ENCODE measurements at places on chromosomes 12 and 14.

DNA sequence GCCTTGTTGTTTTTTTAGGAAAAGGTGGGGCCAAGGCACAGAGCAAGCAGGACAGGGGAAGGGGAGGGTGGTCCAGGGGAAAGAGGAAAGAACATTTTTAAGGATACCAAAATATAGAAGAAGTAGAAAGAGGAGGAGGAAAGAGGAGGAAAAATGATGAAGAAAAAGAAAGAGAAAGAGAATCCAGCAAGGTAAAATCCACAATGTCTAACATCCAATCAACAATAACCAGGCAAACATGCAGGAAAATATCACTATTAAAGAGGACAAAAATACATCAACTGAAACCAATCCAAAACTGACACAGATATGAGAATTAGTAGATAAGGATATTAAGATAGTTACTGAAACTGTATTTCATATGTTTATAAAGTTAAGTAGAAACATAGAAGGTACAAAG is 7.0 kb upstream of the TMEM120B start:
- DNase-seq = no peak

- DNase-seq = no peak
Measured at GRCh38 chr12:2842948-2843347, 8.1 kb upstream of the NRIP2 start.

DNA sequence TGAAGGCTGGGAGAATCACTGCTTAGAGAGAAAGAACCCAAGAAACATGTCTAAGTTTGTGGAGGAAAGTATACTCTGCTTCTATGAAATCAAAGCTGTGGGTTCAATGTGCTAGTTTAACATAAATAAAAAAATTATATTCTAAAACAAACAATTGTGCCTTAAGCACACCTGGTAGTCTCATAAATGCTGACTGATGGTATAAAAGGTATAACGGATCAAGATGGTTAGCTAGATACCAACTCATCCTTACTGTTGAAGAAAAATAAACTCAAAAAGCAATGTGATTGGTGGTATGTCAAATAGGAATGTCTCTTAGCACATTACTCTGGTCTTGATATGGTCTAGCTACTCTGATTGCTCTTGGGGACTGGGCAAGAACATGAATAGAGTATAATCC is 117.8 kb downstream of the SLC41A2 start:
- DNase-seq = no peak

DNA sequence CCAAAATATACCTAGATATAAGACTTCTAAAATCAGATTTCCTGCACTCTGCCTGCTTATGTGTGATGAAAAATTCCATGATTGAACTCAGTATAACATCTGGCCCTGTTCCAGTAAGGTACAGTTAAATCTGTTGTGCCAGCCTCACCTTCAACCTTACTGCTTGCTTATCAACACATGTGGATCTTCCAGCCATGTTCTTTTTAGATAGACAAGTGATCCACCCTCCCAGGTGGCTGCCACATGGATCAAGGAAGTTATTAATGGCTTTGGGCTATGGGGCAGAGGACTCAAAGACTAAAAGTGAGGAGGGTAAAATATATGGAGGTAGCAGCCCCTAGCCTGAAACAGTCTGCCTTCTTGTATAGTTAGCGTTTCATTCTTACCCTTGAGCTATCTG is 25.3 kb upstream of the MAGOHB start:
- no peak for DNase-seq

DNA sequence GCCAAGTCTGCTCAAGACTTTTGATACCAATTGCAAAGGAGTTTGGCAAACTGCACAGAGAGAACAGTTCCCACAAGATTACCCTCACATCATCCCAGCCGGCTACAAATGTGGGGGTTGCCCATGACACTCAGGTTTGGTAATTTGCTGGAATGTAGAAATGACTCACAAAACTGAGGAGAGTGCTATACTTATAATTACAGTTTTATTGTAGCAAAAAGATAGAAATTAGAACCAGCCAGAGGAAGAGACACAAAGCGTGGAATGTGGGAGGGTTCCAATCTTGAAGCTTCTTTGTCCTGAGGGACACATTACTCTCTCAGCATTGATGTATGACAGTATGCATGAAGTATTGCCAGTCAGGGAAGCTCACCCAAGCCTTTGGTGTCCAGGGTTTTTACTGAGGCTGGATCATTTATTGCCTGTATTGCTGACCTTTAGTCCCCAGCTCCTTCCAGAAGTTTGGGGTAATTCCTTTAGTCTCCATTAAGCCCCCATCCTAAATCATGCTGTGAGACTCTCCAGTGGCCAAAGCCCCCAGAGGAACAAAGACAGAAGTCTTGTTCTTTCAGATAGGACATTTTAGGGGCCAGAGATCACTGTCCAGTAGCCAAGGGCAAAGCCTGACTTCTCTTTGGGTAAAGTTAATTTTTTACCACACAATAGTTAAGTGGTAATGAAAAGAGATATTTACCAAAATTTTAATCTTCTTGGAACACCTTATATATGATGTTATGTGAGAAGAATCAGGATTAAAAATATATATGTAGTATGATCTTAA is 9.9 kb downstream of the TBK1 start:
- DNase-seq = no peak

DNA sequence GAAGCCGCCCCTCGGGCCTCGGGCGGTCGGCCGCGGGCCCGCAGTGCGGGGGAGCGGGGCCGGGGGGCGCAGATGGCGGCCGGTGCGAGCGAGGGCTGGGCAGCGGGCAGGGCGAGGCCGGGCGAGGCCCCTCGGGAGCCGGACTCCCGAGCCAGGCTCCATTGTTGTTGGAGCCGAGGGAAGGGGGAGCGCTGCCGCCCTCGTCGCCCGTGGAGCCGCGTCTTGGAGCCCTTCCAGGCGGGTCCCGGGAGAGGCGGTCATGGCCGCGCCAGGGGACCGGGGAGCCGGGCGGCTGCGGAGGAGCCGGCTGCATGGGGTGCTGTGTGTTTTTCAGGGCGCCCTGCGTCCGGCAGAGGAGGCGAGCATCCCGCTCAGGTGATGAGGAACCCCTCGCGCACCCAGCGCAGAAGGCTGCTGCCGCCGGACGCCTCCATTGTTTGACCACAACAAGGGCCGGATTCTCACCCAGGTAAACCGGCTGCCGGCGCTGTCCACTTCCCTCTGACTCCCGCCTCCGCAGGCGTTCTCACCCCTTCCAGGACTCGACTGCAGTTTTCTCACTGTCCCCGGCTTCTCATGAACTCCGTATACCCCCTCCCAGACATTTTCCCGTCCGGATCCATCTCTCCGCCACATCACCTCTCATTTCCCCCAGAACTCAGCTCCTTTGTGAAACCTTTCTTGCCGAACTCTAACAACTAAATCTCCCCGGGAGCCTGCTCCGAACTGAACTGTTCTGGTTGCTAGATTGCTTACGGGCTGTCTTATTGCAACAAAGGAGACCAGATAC is 732 bp downstream of the ZNF664 start:
- peak; percentile 14 for DNase-seq

GRCh38 chr12:88299567-88300101 is 157.5 kb downstream of the TMTC3 start:
- no peak for DNase-seq

DNA sequence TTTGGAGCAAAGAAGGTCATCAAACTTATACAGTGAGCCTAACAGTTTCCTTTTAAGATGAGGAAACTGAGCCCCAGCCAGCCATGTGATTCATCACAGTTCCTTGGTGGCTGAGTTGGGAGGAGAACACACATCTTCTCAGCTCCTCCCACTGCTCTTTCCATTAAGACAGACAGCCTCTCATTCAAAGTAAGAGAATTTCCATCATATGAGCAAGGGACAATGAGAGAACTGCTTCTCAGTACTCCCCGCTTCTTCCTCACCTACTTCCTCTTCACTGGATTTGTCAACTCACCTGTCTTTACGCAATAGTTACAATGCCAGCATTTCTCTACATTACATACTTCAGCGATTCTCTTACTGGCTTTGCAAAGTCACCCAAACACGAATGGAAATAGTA is 2.2 kb downstream of the IFNG start:
- DNase-seq = peak; percentile 27

DNA sequence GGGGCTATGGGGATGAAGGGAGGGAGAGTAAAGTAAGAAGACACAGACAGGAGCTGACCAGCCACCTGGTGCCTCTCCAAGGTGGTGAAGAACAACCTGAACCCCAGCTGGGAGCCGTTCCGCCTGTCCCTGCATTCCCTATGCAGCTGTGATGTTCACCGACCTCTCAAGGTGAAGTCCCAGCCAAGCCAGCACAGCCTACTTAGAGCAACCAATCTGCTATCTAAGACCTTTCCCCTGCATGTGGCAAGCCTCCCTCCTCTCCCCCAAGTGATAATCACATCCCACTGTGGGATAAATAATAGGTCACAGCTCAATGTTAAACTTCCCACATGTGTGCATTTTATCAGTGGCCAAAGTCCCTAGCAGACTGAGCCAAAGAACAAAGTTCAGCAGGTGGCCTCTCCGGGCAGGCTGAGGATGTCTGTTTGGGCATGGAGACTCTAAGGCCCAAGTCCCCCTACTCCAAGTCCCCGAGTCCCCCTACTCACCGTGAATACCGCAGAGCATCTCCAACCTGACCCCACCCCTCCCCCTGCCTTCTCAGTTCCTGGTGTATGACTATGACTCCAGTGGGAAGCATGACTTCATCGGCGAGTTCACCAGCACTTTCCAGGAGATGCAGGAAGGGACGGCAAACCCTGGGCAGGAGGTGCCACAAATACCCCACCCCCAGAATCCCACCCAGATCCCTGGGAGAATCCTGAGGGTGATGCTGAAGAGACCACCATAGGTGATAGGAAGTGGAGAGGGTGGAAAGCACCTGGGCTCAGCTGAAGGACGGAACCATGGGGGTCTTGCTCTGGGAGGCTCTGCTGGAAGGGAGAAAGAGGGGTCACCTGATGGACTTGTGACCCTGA is 3.5 kb downstream of the CPNE6 start:
- DNase-seq = no peak

GRCh38 chr12:128290938-128291337 is 24.0 kb downstream of the TMEM132C start:
- DNase-seq = no peak

DNA sequence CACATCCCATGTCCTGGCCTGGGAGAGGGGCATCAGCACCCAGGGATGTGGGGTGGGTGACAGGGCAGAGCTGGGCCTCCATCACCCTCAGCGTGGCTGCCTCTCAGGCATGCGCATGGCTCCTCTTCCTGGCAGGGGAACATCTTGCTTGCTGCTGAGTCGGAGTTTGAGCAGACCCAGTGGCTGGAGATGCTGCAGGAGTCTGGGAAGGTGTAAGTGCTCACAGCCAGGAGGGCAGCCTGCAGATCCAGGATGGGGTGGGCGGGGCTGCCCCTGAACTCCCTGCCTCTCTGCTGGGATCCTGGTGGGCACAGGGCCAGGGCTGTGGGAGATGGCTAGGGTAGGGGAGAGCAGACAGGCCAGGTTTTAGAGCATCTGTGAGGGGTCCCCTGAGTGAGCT is 16.2 kb downstream of the PLEKHD1 start:
- no peak for DNase-seq

DNA sequence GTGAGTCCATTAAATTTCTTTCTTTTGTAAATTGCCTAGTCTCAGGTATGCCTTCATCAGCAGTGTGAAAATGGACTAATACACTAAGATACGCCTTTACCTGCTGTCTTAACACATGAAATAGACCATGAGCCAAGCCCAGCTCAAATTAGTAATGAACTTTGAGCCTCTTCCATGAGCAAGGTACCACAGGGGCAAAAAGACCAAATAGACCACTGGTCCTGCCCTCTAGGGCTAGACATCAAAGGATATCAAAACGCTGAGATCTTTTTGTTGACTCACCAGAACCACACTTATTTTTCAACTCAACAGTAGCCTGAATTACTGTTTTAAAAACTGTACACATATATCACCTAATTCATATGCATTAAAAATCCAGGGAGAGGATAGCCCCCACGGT is 137.5 kb upstream of the NOS1 start:
- DNase-seq = no peak

- no peak for DNase-seq
Measured at GRCh38 chr14:73238941-73239340, 1.6 kb downstream of the PAPLN start.

GRCh38 chr12:68904351-68904962 is 28.5 kb downstream of the CPM start:
- DNase-seq = no peak

GRCh38 chr14:54585214-54585613 is 18.3 kb downstream of the SAMD4A start:
- DNase-seq = no peak

DNA sequence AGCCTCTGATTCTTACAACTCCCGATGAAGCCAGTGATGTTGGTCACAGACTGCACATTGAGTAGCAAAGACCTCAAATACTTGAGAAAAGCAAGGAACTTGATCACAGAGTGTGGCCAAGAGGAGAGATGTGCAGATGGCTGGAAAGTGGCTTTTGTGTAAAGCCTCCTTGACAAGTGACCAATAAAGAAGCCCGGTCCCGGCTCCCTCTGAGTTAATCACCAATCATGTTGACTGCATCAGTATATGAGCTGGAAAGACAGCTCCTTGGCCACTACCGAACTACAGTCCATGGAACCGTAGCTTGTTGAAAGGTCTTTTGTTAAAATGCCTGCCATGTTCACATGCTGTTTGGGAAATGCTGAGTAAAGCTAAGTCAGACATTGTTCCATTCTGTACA is 23.7 kb upstream of the SERPINA6 start:
- no peak for DNase-seq

GRCh38 chr12:79900951-79901350 is 33.9 kb downstream of the PPP1R12A start:
- DNase-seq = no peak

GRCh38 chr12:10540776-10541205 is 35.1 kb downstream of the EIF2S3B start:
- DNase-seq = no peak

DNA sequence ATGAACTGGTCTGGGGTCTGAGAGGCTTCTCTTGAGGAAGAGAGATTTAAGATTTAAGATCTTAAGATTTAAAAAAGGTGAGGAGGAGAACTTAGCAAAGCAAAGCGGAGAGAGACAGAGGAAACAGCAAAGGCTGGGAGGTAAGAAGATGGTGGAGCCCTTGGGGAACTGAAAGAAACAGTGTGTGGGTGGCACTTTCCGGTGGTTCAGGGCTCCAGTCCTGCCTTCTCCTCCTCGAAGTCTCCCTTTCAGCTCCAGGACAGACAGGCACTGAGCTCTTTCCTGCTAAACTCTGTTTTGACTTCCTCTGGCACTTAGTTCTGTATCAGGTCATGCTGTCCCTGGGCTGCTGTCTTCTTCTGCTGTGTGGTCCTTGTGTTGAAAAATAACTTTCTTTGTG is 298.7 kb upstream of the SRRM4 start:
- DNase-seq = no peak

DNA sequence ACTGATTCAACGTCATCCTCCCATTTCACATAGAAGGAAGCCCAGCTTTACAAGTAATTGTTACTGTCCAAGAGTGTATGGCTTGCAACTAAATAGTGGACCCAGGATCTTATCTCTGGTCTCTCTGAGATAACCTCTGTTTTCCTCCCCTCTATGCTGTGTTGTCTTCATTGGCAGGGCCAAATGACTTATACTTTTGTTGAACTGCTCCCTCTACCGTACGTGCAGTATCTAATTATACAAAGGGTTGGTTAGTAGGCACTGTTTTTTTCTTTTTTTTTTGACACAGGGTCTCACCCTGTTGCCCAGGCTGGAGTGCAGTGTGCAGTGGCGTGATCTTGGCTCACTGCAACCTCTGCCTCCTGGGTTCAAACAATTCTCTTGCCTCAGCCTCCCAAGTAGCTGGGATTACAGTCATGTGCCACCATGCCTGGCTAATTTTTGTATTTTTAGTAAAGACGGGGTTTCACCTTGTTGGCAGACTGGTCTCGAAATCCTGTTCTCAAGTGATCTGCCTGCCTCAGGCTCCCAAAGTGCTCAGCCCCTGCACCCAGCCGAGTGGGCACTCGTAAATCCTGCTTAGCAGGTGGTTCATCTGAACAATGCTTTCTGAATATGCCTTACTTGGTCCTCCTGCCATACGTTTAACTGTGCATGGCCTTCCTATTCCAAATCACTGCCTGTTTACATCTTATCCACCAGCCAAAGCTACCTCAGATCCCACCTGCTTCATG is 162.1 kb downstream of the ADCK1 start:
- DNase-seq = no peak

All from activated CD4-positive, alpha-beta T cell treated with anti-CD3 and anti-CD28 coated beads for 4 hours (primary cell).